ENCODE measurements at places on chromosomes 6 and 20.

DNA sequence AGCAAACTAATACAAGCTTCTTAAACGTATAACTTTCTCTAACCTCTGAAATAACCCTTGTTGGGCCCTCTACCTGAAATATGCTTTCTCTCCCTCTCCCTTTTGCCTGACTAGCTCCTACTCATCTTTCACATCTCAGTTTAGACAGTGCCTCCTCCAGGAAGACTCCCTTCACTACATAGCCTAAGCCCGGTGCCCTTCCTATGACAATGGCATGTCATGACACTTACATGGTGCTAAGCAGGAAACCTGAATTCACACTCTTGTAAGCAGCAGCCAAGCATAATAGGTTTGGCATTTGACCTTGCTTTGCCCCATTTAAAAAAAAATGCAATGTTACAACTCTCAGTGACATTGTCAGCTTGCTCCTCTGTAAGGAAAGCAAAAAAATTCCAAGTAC is 33.1 kb upstream of the FBXL4 start:
- DNase-seq, result no peak

GRCh38 chr20:50346374-50347283 is 156.0 kb downstream of the CEBPB start:
- DNase-seq, result no peak

DNA sequence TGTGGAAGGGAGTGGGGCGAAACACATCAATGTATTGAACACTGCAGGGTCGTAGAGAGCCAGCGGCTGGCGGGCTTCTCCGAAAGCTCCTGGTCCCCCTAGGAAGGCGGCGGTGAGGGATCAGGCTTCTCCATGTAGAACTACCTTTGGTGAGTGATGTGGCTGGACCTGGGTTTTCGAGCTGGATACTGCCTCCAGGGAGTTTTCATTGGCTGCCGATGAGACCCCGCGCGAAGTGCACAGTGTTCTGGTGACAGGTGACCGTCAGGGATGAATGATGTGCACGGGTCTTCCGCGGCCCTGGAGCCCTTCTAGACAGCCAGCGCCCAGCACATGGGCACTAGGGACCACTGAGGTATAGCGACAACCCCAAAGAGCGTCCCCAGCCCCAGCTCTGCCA is 16.4 kb downstream of the ABT1 start:
- no peak for DNase-seq

DNA sequence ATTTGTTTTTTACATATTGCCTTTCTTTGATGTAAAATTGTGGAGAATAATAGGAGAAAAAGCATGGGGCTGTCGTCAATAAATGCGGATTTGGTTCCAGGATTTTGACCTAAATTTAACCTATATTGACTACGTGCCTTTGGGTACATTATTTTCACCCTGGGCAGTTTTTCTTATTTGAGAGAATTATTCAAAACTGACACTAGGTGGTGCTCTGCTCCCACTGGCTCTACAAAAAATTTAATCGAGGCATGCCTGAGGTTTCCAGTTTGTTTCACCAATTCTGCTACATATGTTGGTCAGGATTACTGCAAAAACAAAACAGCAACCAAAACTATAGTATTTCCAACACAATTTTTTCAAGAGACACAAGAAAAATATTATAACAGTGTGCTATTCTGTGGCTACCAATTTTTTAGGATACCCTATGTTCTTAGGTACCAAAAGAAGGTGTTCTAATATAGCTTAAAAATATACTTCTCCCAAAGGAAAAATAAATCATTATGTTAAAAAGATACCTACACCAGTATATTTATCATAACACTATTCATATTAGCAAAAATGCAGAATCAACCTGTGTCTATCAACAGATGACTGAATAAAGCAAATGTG is 48.6 kb upstream of the FABP7 start:
- DNase-seq, result no peak

- no peak for DNase-seq
Observed at GRCh38 chr20:23289249-23289648, 61.3 kb upstream of the NXT1 start.

DNA sequence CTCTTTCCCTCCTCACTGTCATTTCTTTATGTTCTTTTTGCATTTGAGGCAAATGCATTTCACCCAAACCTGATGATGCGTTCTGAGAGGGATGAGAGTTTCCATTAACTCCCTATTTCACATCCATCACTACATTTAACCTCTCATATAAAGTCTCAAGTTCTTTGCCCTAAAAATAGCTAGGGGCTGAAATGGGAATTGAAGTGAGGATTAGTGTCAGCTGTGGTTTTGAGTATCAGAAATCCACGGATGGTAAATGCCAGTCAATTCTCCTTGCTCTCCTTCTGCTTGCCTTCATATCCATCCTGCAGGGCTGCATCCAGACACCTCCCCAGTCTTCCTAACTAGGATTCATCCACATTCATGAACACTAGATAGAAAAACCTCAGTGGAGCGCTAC is 10.0 kb upstream of the DTNBP1 start:
- no peak for DNase-seq

GRCh38 chr6:53197553-53197952 is 48.9 kb upstream of the GCM1 start:
- DNase-seq, result no peak

- peak; percentile 49 for DNase-seq
Observed at GRCh38 chr6:27617700-27618689, 145.1 kb upstream of the ZNF184 start.

DNA sequence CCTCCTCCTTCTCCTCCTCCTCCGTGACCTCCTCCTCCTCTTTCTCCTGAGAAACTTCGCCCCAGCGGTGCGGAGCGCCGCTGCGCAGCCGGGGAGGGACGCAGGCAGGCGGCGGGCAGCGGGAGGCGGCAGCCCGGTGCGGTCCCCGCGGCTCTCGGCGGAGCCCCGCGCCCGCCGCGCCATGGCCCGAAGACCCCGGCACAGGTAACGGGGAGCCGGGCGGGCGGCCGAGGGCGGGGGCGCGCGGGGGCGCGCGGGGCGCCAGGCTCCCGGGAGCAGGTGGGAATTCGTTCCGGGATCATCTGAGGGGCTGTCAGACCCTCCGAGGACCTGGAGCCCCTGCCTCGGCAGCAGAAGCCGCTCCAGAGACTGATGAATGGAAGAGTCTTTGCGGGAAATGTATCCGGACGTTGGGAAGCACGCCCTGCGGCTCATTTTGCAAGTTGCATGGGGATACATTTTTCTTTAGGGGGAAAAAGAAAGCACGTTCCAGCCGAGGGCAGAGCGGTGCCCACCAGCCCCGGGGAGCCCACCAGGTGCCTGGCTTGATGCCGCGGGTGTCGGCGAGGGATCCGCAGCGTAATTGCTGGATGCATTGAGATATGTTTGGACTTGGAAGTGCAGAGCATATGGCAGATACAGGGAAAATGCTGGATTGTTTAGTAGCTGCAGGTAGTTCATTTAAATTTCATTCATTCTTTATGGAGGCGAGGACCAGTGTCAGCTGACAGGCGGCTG is 394 bp downstream of the MYB start:
- peak; percentile 30 for DNase-seq

- no peak for DNase-seq
Observed at GRCh38 chr6:10534419-10534762, 13.2 kb downstream of the GCNT2 start.

GRCh38 chr6:93858213-93858612 is 438.9 kb upstream of the EPHA7 start:
- no peak for DNase-seq

DNA sequence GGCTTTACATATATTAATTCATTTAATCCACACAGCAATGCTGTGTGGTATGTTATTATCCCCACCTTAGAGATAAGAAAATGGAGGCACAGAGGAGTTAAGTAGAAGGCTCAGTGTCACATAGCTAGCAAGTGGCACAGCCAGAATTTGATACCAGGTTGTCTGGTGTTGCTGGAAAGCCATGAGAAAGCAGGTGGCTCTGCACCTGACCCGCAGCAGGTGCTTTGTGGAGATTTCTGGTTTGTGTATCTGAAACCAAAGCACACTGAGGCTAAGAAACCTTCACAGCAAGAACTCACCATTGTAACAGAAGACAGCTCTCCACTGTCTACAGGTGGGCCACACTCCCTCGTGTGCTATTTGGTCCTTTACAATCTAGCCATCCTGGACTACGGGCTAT is 7.5 kb downstream of the ELMO2 start:
- DNase-seq, result no peak
